ENCODE measurements at places on chromosomes 13 and 19. TPM values are rescaled to one million over a fixed set of nuclear protein-coding genes. Genes with fewer than 3 reads are reported as not detected.

Gene GPI
- polyA plus RNA-seq: 66.1 TPM

Gene TJP3
- polyA plus RNA-seq: 93.1 TPM

Gene FUT1
- 7.5 TPM for polyA plus RNA-seq

Gene NCLN
- polyA plus RNA-seq: 42.3 TPM

Gene CKM
- polyA plus RNA-seq: 10.9 TPM

Gene LENG9
- 7.3 TPM for polyA plus RNA-seq

Gene PGLYRP2
- polyA plus RNA-seq: not detected

Gene SHISA7
- not detected for polyA plus RNA-seq

Gene LYPD3
- 2.2 TPM for polyA plus RNA-seq

Gene CGB8
- polyA plus RNA-seq: not detected

Gene DUXA
- not detected for polyA plus RNA-seq

Gene CLEC4G
- 1.2 TPM for polyA plus RNA-seq

Gene GPR4
- polyA plus RNA-seq: 3.2 TPM

Gene SIGLEC8
- 0.56 TPM for polyA plus RNA-seq

All from stomach (tissue), 19 donors.